ENCODE measurements at places on chromosomes 11 and 22.

GRCh38 chr11:67648140-67648795 is 2.3 kb downstream of the ACY3 start:
- no peak for DNase-seq

DNA sequence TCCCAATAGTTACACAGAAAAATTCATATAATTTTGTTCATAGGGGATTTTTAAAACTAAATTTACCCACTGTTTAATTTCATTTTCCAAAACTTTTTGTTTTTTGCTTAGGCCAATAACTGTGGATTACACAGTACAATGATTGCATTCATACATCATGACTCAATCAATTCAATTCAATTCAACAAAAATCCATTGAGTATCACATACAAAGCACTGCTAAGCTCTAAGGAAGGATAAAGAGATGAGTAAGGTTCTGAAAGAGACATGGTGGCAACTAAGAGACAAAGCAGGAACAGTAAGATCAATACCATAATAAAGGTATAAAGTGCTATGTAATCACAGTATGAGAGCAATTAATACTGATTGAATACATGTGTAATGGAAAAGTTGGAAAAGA is 9.4 kb upstream of the LAYN start:
- no peak for DNase-seq

DNA sequence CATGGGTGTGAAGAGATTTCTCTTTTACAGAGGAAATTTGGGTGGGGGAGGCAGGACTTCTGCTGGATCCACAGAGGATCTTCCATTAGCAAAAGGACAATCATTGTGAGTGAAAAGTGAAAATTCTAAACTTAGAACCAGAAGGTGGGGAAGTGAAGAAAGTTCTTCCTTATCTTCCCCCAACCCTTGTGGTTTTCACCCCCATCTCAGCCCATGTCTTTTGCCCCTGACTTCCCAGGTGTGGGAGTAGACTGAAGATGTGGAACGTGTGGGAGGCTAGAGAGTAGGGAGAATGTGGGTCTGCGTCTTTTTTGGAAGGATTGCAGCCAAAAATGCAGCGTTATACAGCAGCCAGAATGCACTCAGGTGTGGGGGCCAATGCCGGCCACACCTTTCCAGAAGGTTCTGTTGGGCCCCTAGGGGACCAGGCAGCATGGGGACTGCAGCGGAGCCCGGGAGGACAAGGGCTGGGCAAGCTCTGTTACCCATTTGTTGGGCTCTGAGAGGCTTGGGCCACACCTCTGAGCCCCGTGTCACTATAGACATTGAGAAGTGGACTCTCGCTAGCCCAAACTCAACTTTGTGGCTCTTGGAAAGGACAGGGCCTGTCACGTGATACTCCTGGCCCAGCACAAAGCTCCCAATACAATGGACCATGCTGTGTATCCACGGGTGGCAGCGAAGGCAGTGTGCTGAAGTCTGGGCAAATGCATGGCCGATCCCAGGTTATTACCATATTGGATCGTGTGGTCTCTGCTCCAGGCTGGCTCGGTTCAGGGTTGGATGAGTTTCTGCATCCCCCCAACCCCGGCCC is 32.8 kb upstream of the LINC01488 start:
- DNase-seq = no peak

- DNase-seq = no peak
Observed at GRCh38 chr11:82043316-82043715, 690.3 kb downstream of the FAM181B start.

DNA sequence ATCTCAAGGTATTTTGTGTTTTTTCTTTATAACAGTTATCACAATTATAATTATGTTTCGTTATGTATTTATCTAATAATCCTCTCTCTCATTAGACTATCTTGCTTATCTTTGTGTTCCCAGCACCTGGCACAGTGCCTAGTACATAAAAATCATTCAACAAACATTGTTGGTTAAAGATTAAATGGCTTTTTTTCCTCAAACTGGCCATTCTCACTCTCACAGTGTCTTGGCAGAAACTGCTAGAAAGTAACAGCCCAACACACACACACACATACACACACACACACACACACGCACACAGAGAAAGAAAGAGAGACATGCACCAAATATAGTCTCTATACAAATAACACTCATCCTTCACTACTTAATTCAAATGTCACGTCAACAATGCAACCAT is 36.8 kb downstream of the OR10A6 start:
- DNase-seq = no peak

GRCh38 chr22:20137671-20138416 is 6.2 kb downstream of the ZDHHC8 start:
- DNase-seq = no peak

GRCh38 chr11:8829556-8829955 is 81.4 kb upstream of the AKIP1 start:
- no peak for DNase-seq

Measured in hindlimb muscle (tissue), 1 donor.